Testis (tissue), 5 donors: ENCODE measurements at places on chromosomes 12 and 14.
A peak's percentile ranks its signal among the peaks of the same experiment; 100 is the strongest.

DNA sequence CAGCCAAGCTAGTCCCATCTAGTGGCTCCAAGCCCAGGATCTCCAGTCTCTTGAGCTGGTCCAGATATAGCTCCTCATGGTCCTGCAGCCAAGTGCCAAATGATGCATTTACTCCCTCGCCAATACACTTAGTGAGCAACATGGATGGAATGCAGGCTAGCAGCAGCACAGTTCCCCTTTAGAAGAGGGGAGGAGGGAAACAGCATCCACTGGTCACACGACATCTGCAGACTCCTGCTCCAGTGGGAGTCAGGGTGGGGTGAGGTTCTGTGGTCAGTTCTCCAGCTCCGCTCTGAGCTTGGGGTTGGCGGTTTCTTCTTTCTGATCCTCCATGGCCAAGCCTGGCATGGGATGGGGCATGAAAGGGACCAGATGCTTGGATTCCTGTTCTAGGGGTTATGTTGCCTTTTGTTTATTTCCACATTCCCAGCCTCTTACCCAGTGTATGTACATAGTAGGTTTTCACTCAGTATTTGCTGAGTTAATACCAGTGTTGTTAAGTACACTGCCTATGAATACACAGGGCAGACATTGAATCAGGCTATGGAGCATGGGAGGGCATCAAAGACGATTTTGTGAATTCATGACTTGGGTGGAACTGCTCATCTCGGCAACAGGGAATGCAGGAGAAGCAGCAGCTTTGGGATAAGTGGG, 57.3 kb downstream of the GALNT16 start:
- peak; percentile 63 for DNase-seq

DNA sequence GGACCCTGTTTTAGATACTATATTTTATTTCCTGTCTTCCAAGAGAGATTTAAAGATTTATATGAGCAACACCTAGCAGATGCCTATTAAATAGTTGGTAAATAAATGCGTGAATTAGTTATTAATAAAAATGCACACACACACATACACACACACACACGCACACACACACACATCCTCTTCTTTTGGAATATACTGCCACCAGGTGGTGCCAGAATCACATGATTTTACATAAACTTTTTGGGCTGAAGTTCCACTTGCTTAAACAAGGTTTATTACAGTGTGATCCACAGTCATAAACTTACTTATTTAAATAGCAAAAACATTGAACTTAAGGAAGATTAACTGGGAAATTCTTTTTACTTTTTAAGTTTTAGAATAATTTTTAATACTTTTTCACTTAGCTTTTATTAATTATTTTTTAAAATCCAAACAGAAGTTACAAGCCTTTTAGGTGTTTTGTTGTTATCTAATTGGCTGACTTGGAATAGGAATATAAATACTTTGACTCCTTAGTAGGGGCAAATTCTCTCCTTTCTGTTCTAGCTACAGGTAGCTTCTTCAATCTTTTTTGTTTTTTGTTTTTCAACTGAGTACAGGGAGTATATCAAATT, 17.5 kb downstream of the RAD51B start:
- DNase-seq: peak; percentile 45

- no peak for DNase-seq
These were observed 336.2 kb downstream of the DPF3 start for GRCh38 chr14:72557671-72558070.

GRCh38 chr12:29768372-29768771, 15.4 kb downstream of the TMTC1 start:
- DNase-seq: no peak

GRCh38 chr14:89140326-89140725, 276.7 kb downstream of the FOXN3 start:
- no peak for DNase-seq

DNA sequence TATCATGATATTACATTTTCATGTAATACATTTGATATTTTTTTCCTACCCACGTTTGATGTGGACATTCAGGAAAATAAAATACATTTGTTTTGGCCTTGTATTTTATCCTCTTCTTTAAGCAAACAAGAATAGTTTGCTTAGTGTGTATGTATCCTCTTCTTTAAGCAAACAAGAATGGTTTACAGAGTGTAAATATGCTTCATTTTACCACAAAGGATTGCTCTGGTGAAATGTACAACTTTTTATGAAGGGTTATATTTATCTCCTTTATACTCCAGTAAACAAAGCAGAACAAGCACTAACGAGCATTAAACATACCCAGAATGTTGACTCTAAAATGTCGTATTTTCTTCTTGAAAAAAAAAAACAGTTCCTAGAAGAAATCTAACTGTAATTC, 244.7 kb downstream of the KCNH5 start:
- no peak for DNase-seq

- no peak for DNase-seq
These were observed 70.8 kb downstream of the SUDS3 start for GRCh38 chr12:118447181-118447580.

DNA sequence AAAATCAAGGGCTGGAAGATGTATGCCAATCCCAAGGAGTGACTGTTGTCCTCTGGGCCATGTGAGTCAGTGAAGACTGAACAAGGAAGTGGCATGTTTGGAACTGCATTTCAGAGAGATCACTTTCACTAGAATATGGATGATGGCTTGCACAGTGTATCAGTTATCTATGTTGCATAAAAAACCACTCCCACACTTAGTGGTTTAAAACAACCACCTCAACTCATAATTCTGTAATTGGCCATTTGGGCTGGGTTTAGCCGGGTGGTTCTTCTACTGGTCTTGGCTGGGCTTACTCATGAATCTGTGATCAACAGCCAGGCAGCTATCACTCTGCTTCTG, 15.4 kb downstream of the BDKRB1 start:
- no peak for DNase-seq

DNA sequence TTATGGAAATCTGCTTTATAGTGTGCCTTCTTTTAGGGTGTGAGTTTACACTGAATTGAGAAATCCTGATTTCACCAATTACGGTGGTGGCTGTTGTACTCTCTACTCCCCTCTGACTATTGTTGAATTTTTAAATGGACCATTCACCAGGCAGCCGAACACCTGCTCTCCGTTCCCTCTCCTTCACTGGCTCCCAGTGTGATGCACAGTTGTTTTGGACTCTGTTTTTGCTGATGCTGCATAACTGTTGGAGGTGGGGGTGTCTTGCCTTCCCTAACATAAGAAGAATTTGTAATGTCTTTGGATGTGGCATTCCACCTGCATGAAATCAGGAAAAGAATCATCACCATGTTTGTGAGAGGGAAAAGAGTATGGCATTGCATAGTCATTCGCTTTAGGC, 341.2 kb downstream of the SNAPC1 start:
- no peak for DNase-seq

GRCh38 chr14:80930095-80930494, 11.4 kb downstream of the CEP128 start:
- no peak for DNase-seq

DNA sequence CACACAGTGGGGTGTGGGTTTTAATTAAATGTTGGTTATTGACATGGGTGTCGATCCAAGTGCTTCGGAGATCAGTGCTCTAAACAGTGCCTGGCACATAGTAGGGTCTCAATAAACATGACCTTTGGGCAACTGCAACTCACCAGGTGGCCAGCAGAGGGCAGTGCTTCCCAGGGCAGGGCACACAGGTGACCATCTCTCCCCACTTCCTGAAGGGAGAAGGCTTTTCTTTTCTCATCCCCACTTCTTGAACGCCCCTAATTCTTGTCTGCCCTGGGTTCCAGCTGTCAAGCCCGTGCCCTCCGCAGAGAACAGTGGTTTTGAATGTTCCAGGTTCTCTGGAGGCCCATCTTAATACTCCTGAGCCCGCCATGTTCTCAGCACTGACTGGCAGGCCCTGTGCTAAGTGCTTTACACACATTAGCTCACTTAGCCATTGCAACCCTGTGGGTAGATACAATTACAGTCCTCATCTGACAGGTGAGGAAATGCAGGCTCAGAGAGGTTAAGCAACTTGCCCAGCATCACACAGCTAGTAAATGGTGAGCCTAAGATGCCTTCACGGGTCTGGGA, 16.3 kb downstream of the RAPGEF3 start:
- peak; percentile 74 for DNase-seq

- DNase-seq: no peak
These were observed 67.0 kb downstream of the PTHLH start for GRCh38 chr12:27905285-27906126.

GRCh38 chr14:60736494-60736893, 1.9 kb downstream of the MNAT1 start:
- DNase-seq: no peak

- peak; percentile 4 for DNase-seq
These were observed 328.3 kb downstream of the TMEM121 start for GRCh38 chr14:105854600-105855245.

DNA sequence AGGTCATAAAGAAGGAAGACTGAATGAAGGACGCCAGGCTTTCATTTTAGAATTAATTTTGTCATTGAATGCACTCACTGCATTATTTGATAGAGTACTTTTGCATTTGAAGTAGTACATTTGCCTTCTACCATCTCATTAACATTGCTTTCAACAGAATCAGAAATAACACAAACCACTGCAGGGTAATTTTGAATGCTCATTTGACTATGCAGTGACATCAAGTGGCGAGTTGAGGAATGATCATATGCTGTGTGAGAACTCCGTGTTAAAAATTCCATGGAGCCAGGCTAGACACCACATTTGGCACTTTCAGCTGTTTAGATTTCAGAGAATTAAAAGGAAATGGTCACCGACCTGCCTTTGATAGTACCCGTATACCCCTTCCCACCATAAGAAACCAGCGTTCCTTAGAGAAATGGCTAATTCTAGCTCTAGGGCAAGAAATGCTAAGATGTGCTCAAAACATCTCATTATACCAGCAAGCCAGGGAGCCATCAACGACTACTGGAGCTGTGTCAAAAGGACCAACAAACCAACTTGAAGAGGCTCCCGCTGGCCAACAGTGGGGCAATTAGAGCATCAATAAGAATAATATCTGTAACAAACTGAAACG, 16.5 kb downstream of the HEBP1 start:
- peak; percentile 28 for DNase-seq

DNA sequence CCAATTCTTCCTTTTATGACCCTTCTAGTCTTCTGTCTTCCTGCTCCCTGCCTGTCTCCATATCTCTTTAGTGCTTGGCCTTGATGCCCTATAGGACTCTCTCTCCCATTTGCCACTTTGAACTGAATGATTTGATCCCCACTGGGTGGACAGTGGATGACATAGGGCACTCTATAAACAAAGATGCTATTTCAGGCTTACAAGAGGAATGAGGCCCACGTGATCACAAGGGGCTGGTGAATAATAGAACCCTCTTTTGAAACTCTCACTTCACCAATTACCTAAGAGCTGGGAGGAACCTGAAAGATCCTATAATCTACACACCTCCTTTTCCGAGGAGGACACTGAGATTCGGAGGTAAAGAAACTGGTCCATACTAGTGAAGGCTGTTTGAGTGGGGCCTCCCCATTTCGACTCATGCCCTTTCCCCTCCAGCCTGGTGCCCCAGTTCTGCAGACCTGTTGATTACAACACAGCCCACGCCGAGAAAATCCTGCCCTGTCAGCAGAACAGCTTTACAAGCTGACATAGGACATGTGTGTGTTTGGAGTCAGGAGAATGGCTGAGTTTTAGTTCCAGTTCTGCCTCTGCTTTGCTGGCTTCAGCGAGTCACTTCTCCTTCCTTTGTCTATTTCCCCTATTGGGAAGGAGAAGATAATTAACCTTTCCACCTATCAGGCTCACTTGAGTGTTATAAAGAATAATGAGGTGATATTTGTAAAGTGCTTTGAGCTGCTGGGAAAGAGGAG, 400.3 kb downstream of the ZFP36L1 start:
- DNase-seq: peak; percentile 56

GRCh38 chr12:15883536-15883935, 1.3 kb downstream of the STRAP start:
- no peak for DNase-seq

GRCh38 chr12:770479-770878, 18.1 kb downstream of the WNK1 start:
- no peak for DNase-seq

- DNase-seq: no peak
These were observed 42.1 kb downstream of the KCNMB4 start for GRCh38 chr12:70408004-70408790.

DNA sequence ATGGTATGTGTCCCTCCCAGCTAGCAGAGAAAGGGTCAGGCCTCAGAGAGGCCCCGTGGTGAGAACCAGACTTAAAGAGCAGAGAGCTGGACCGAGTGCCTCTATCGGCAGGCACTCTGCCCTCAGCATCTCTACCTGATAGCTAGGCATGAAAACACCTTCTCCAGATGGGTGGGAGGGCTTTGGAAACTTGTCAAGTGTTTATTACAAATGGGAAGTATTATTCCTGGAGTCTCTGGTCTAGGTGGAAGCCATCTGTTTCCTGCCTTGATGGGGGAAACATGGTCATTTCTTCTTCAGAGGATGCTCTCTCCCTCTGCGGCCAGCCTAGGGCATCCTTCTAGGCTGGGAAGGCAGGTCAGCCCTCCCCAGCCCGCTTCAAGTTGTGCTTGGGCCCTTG, 2.3 kb downstream of the TMEM63C start:
- no peak for DNase-seq

DNA sequence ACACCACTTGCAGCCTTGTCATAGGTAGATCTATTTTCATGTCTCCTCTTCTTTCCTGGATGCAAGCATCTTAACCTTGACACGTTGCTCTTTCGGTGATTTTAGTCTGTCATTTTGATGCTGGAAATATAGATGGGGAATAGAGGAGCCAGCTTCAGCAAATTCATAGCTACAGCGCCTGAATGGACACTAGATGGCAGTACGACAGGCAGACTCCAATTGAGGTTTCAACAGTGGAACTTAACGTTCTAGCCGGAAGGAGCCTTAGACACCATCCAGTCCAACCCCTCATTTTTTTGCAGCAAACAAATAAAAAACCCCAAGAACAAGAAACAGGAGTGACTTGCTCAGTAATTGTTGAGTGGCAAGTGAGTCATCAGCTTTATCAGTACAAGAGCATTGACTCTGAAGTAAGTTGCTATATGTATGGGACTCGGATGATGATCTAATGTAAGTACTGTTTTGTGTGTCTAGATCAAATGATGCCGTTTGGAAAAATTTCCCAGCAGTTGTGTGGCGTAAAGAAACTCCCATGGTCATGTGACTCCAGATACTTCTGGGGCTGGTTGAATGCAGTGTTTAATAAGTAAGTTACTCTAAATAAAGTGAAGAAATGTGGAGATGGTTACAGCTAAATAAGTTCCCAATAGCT, 9.0 kb downstream of the DMAC2L start:
- peak; percentile 84 for DNase-seq

DNA sequence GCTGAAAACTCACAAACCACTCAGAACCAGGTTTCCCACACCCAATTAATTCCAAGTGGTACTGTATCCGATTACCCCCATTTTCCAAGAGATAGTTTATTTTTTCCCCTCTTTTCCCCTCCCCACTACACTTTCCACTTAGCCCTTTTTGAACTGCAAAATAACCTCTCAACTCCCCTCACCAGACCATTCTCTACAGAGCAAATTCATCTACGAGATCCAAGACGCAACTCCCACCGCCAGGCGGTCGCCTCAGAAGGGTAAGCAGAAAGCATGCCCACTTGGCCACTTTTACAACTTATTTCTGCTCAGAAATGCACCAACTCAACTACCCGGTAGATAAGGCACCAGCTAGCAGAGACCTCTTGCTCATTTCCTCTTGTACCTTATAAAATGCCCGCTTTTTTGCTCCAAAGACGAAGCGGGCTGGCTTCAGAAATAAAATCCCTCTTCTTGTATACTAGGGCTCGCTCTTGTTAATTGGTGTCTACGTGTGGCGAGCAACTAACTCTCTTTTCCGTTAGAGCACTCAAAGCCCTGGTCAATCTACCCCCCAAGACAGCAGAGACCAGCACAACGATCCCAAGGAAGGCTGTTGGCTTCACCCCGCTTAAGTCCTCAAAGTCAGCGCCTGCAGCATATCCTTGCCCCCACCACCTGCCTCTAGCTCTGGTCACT, 910 bp upstream of the SRP54 start:
- DNase-seq: peak; percentile 32
